Thoracic aorta (tissue), 2 donors: ENCODE measurements at places on chromosomes 1 and 21. TPM values are rescaled to one million over a fixed set of nuclear protein-coding genes. Genes with fewer than 3 reads are reported as not detected.

SLC5A9 gene
- total RNA-seq = not detected

CRTC2 gene
- 22.6 TPM for total RNA-seq

PALMD gene
- total RNA-seq = 24.1 TPM

FLVCR1 gene
- 12.0 TPM for total RNA-seq

LMO4 gene
- total RNA-seq = 31.5 TPM

OR2L3 gene
- not detected for total RNA-seq

- H3K4me3 ChIP-seq = no peak overlapping the region
- no peaks in the 10 kb centered on the region for H3K36me3 ChIP-seq
- DNase-seq = no peak
- peaks cover 13% of the 10 kb centered on the region for H3K4me1 ChIP-seq
- no peaks in the 10 kb centered on the region for H3K27me3 ChIP-seq
Measured at GRCh38 chr1:179183857-179184256, 45.6 kb downstream of the ABL2 start.

DNA sequence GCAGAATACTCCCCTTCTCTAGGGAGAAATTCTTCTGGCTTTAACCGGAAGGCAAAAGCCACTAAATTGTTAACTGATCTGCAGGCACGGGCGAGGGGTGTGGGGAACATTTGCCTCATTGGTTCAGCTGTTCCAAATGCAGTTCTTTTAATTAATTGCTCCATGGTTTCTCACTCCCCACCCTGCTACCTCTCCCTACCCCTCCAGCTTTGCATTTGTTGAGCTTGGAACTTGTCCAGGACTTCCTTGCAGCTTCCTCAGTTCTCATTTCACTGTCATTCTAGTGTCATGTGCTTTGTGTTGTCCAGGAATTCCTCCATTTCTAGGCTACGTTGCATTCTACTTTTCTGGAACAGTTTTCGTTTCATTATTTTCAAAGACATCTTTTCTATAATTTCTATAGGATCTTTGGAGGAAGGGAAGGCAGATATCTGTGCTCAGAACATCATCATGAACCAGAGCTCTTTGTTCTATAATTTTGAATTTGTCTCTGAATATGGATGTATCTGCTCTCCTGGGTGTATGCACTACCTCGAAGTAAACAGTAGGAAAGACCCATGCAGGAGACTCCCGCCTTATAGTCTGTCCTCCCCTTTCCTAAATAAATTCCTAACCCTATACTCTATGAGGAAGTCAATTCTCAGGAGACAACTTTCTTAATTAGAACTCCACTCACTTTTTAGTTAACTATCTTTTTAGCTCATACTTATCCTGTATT, 132.4 kb upstream of the LMO4 start:
- H3K27me3 ChIP-seq = no peaks in the 10 kb centered on the region
- H3K27ac ChIP-seq = no peak overlapping the region
- no peaks in the 10 kb centered on the region for H3K36me3 ChIP-seq
- no peaks in the 10 kb centered on the region for H3K4me1 ChIP-seq

- H3K4me1 ChIP-seq = no peaks in the 10 kb centered on the region
- no peaks in the 10 kb centered on the region for H3K36me3 ChIP-seq
- H3K4me3 ChIP-seq = no peak overlapping the region
- no peaks in the 10 kb centered on the region for H3K27me3 ChIP-seq
- no peak overlapping the region for H3K27ac ChIP-seq
Measured at GRCh38 chr1:160665330-160666078, 18.7 kb upstream of the SLAMF1 start.

- no peak for DNase-seq
- H3K36me3 ChIP-seq = no peaks in the 10 kb centered on the region
- H3K4me3 ChIP-seq = no peak overlapping the region
- peaks cover 22% of the 10 kb centered on the region for H3K4me1 ChIP-seq
- H3K27me3 ChIP-seq = no peaks in the 10 kb centered on the region
Measured at GRCh38 chr21:29078869-29079767, 5.7 kb upstream of the CCT8 start.

DNA sequence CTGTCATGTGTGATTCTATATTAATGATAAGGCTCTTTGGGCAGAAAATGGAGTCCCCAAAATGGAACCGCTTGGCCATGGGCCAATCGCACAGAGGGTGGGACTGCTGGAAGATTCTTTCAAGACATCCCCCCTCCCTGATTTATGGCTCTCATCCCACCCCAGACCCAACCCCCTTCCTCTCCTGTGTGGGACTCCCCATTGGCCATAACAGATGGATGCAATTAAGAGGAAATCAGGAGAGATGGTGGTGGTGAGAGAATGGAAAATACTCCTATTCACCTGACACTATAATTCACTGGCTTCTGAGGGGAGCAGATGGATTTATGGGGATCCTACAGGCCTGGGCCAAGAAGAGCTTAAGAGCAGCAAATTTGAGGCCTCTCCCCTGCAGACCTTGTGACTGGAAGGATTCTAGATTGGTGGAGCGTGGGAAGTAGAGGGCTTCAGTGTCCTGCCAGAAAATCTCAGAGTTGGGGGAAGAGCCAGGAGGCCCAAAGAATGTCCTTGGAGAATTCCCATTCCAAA, 1.7 kb downstream of the IGFN1 start:
- no peak for DNase-seq
- no peaks in the 10 kb centered on the region for H3K36me3 ChIP-seq
- no peak overlapping the region for H3K4me3 ChIP-seq
- no peaks in the 10 kb centered on the region for H3K4me1 ChIP-seq

DNA sequence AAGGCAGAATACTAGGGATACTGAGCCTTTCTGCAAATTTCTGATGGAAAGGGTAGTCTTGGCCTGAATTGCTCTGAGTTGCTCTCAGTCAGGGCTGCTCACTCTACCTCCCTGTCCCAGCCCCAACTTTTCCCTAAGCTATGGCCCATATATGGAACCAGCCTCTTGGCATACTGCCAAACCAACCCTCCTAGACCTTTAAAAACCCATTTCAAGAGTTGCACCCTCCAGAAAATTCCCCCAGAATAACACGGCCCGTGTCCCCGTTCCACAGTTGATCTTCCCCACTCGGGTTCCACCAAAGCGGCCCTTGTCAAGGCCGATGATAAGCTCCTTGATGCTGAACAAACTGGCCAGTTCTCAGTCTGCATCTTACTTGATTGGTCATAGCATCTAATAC, 25.4 kb downstream of the SYT6 start:
- no peak overlapping the region for H3K27ac ChIP-seq
- no peaks in the 10 kb centered on the region for H3K4me1 ChIP-seq
- no peak overlapping the region for H3K4me3 ChIP-seq
- H3K36me3 ChIP-seq = no peaks in the 10 kb centered on the region

GRCh38 chr1:151340870-151341754, 5.9 kb downstream of the RFX5 start:
- no peak overlapping the region for H3K4me3 ChIP-seq
- H3K27ac ChIP-seq = peak overlapping the region; percentile 51
- H3K36me3 ChIP-seq = peaks cover 15% of the 10 kb centered on the region
- H3K4me1 ChIP-seq = no peaks in the 10 kb centered on the region

DNA sequence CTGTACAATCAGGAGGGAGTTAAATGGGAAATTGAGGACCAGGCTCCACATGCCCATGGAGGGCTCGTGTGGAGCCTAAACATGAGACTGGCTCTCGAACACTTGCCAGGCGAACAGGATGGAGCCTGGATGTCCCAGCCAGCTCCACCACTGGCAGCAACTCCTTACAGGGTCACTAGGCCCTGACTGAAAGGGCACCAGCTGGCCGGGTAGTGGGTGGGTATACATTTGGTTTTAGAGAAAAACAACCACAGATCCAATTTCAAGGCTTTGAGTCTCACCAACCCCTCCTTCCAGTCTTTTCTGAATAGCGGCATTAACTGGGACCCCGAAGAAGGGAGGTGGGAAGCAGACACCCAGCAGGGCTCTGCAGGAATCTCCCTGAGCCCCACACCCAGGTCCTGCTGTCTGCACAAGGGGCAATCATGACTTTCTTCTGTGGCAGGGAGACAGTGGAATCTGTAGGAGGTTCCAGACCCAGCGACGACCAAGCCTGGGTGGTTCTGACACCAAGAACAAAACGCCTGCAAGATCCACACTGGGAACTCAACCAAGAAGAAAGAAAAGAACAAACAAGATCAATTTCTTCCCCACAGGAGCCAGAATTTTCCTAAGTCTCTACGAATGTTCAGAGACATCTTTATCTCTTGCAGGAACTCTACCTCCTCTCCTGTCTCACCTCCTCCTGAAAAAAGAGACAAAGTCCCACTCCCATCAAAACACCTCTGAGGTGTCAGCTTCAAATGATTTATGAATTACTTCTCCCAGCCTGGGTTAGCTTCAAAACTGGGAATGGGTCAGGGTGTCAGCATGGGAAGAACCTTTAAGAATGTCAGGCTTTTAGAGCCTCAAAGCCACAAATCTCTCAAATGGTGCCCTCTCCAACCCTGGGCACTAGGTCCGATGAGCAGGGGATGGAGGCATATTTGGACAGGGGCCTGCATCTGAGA, 26.5 kb upstream of the SRP9 start:
- H3K27me3 ChIP-seq = no peaks in the 10 kb centered on the region
- no peak overlapping the region for H3K27ac ChIP-seq
- no peaks in the 10 kb centered on the region for H3K36me3 ChIP-seq
- H3K4me1 ChIP-seq = peaks cover 24% of the 10 kb centered on the region

GRCh38 chr1:93847811-93848288, 31.2 kb downstream of the DNTTIP2 start:
- H3K4me3 ChIP-seq = peak overlapping the region; percentile 93
- H3K4me1 ChIP-seq = peaks cover 9% of the 10 kb centered on the region
- peak overlapping the region; percentile 98 for H3K27ac ChIP-seq
- H3K36me3 ChIP-seq = no peaks in the 10 kb centered on the region
- H3K27me3 ChIP-seq = no peaks in the 10 kb centered on the region

GRCh38 chr1:3065396-3065795, 3.6 kb upstream of the PRDM16 start:
- peak overlapping the region; percentile 94 for H3K27ac ChIP-seq
- H3K4me1 ChIP-seq = peaks cover 11% of the 10 kb centered on the region
- no peaks in the 10 kb centered on the region for H3K36me3 ChIP-seq
- no peak for DNase-seq

GRCh38 chr1:226643177-226643576, 94.6 kb downstream of the STUM start:
- no peak for DNase-seq
- peaks cover 12% of the 10 kb centered on the region for H3K4me1 ChIP-seq
- no peak overlapping the region for H3K27ac ChIP-seq
- H3K4me3 ChIP-seq = no peak overlapping the region
- H3K27me3 ChIP-seq = no peaks in the 10 kb centered on the region
- H3K36me3 ChIP-seq = peaks cover 20% of the 10 kb centered on the region

DNA sequence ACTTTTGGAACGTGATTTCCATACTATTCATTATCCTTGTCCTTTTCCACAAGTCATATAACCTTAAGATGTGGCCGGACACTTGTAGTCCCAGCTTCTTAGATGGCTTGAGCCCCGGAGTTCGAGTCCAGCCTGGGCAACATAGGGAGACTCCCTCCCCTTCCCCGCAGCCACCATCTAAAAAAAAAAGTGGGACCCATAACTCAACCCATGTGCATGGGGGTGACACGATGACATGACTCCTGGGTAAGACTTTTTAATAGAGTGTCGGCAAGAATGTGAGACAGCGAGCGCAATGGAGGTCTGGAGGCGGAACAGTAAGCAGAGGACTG, 25.7 kb downstream of the MIA3 start:
- no peaks in the 10 kb centered on the region for H3K27me3 ChIP-seq
- H3K4me3 ChIP-seq = peak overlapping the region; percentile 90
- no peaks in the 10 kb centered on the region for H3K36me3 ChIP-seq

DNA sequence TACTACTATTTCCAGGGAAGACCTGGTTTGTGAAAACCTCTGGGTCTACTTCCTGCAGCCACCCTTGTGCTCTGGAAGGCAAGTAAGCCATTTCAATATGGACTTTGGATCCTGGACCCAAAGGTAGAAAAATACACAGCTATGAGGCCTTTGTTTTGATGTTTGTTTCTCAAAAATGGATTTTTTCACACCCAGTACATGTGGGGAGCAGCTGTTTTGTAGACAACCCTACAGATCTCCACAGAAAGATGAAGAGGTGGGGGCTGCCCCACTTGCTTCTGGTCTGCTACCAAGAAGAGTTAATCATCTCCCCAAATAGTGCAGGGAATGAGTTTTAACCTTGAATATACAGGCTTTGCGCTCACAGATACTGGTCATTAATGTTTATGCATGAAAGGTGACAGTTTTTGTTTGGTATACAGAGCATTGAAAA, 29.2 kb downstream of the ZNF281 start:
- DNase-seq = no peak
- H3K4me3 ChIP-seq = no peak overlapping the region
- H3K4me1 ChIP-seq = no peaks in the 10 kb centered on the region
- H3K27ac ChIP-seq = no peak overlapping the region
- no peaks in the 10 kb centered on the region for H3K36me3 ChIP-seq

DNA sequence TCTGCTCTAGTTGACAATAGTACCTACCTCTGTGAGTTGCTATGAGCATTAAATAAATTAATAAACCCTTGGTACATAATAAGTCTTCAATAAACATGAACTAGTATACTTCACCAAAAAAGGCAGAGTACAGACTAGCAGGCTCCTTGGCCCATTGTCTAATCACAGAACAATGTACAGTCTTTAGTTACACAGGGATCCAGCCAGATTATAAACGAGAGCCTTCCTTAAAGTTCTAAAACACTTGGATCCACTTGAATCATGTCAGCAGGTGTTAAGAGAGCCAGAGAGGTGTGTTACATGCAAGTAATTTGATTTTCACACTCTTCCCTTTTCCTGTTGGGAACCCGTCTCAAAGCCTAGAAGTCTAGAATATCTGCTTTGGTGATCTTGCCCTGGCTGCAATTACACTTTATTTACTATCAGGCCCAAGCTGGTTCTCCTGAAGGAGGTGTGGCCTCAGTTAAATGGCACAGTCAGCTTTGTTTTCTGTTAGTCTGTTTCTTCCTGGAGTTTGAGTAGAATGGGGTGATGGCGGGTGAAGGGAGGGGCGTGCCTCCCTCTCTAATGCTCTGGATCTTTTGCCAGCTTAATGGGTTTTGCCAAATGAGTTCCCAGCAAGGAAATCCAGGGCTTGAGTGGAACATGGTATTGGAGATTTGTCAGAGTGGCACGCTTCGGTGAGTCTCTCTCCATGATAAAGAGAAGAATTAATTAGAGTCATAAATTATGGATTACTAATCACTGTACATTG, 570.9 kb upstream of the CAMK1G start:
- no peak for DNase-seq
- H3K27me3 ChIP-seq = no peaks in the 10 kb centered on the region
- no peak overlapping the region for H3K27ac ChIP-seq

- H3K4me3 ChIP-seq = no peak overlapping the region
- H3K27me3 ChIP-seq = no peaks in the 10 kb centered on the region
- H3K36me3 ChIP-seq = no peaks in the 10 kb centered on the region
- H3K4me1 ChIP-seq = no peaks in the 10 kb centered on the region
- no peak for DNase-seq
Measured at GRCh38 chr1:70738624-70739023, 309.0 kb downstream of the PTGER3 start.

- no peak overlapping the region for H3K27ac ChIP-seq
- no peaks in the 10 kb centered on the region for H3K27me3 ChIP-seq
- no peak overlapping the region for H3K4me3 ChIP-seq
- no peaks in the 10 kb centered on the region for H3K36me3 ChIP-seq
- DNase-seq = no peak
- no peaks in the 10 kb centered on the region for H3K4me1 ChIP-seq
Measured at GRCh38 chr1:108089477-108089876, 110.7 kb downstream of the SLC25A24 start.

DNA sequence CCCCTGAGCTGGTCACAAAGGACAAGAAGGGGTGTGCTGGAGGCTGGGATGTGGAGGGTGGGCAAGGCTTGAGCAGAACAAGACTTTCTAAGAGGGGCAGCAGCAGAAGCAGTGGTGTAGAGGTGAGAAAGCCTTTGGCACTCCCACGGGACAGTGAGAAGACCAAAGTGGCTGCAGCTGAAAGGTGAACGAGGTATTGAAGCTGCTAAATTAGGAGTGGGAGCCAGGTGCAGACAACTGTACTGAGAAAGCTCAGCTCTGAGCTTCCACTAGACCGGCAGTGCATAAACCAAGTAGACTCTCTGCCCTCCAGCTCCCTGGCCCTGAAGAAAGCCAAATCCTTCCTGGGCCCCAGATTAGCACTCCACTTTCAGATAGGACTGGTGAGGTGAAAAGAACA, 93.0 kb downstream of the VWA5B1 start:
- peaks cover 4% of the 10 kb centered on the region for H3K27me3 ChIP-seq
- no peak overlapping the region for H3K4me3 ChIP-seq
